ENCODE measurements at places on chromosomes 7 and 10. TPM values are rescaled to one million over a fixed set of nuclear protein-coding genes. Genes with fewer than 3 reads are reported as not detected.

KCNH2 gene
- 97.3 TPM for total RNA-seq

DNA sequence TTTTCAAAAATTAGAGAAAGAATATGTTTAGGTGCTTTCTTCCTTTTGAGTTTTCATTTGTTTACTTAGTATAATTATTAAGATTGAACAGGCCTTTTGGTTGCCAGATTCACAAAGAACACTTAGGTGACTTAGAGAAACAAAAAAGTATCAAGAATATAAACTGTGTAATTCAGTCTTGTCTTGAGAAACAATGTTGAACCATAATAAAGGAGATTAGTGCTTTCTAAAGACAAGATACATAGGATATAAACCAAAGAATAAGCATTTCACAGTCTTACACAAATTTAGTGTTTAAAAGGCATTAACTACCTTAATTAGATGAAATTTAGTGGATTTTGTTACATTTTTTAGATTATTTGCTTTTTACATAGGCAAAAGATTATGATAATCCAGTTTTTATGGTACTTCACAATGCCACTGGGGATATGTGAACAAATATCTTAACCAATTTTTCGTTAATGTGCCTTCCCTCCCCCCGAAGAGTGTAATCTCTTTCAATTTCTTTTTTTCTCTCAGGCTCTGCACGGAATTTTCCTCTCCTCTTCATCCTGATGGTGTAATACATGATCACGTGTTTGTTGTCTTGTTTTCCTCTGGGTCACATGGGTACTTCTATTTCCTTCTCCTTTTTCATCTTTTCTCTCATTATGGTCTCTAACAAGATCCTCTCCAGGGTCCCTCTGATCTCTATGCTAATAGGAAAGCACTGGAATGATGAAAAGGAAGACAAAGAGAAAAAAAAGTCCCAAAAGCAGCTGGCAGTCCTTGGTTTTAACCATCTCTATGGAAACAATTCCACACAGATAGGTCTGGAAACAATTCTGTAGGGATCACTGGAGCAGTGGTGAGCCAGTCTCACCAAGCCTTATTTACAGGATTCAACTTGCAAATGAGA is 3.7 kb upstream of the HNRNPH3 start:
- no peak for DNase-seq

ZNF727 gene
- 1.6 TPM for total RNA-seq

DNA sequence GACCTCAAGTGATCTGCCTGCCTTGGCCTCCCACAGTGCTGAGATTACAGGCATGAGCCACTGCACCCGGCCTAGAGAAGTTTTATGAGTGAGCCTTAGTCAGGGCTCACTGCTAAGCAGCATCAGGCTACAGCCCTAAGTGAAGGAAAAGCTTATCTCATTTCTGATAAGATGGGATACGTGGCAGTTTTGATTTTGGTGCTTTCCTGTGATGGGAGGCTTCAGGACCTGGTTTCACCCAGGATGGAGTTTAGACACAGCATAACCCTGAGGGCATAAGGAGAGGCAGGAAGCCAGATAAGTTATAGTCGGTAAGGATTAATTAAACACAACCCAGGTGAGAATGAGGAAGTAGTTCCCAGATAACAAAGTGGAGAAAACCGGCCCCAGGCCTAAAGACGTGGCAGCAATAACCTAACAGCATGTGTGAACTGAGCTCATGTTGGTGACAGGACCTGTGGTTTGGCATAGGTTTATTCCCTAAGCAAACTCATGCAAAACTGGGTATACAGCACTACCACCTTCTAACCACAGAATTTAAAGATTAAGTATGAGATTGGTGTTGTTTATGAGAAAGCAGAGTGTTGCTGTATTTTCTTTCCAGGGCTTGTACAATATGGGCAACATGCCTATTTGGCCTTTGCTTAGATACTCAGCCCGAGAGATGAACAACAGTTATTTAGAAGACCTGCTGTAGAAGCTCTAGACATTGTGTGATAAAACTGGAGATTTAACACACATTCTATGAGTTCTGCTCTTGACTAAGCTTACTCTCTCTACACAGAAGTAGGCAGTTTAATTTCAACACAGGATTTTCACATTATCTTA is 119.4 kb downstream of the COL28A1 start:
- no peak for DNase-seq

- no peak for DNase-seq
Measured at GRCh38 chr10:97991871-97992270, 38.5 kb downstream of the CRTAC1 start.

AKR1B15 gene
- total RNA-seq = not detected

DNA sequence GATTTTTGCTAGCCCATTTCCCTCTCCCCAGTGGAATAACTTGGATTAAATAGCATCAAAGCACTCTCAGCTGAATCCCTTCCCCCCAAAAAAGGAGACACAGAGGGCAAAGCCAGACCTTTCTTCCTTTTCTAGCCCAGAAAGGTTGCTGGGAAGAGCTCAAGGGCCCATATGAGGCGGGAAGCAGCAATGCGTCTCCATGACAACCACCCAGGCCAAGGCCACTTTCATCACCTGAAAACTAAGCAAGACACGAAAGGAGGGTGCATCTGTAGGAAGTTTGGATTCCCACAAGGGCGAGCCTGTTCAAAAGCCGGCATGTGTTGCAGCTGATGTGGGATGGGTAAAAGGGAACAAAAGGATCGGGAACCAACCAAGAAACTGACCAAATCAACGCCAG is 229.1 kb downstream of the PLXNA4 start:
- DNase-seq = no peak

GRCh38 chr10:1102416-1102815 is 46.2 kb downstream of the WDR37 start:
- no peak for DNase-seq

AZGP1 gene
- total RNA-seq = 94.1 TPM

TRIL gene
- total RNA-seq = 2.3 TPM

HOXA4 gene
- total RNA-seq = 0.14 TPM

GRCh38 chr10:46239993-46240683 is 46.7 kb upstream of the ANTXRL start:
- DNase-seq = no peak

GRCh38 chr10:113420733-113421675 is 131.8 kb upstream of the HABP2 start:
- DNase-seq = no peak

- no peak for DNase-seq
Measured at GRCh38 chr7:68529221-68529620, 1069.1 kb upstream of the AUTS2 start.

DNA sequence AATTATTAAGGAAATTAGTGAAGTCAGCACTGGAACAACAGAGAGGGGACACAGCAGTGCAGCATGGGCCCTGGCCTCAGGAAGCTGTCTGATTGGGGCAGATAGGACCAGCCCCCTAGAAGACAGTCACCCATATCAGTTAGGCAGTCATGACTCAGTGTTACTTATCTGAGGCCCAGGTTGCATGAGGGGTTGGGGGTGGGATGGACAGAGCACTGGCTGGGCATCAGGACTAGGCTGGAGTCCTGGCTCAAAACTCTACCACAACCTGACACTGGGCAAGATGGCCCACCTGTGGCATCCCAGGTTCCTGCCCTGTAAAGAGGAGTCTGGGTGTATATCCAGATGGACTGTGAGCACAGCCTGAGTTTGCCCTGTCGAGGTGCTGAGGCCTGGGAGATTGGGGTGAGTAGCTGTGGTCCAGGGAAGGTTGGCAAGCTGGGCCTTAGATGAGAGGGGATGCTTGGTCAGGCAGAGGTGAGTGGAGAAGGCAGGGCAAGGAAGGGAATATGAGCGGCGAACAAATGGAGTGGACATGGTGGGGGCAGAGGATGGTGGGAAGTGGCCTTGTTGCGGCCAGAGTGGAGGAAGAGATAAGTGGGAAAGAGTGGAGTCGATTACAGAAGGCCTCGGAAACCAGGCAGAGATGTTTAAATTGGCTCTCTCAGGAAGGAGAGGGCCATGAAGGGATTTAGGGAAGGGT is 37.5 kb downstream of the HK1 start:
- no peak for DNase-seq

- no peak for DNase-seq
Measured at GRCh38 chr7:15470825-15471668, 90.8 kb downstream of the AGMO start.

GRCh38 chr10:127986531-127987466 is 79.9 kb downstream of the PTPRE start:
- no peak for DNase-seq

- no peak for DNase-seq
Measured at GRCh38 chr10:129652021-129652420, 185.0 kb downstream of the MGMT start.

DNA sequence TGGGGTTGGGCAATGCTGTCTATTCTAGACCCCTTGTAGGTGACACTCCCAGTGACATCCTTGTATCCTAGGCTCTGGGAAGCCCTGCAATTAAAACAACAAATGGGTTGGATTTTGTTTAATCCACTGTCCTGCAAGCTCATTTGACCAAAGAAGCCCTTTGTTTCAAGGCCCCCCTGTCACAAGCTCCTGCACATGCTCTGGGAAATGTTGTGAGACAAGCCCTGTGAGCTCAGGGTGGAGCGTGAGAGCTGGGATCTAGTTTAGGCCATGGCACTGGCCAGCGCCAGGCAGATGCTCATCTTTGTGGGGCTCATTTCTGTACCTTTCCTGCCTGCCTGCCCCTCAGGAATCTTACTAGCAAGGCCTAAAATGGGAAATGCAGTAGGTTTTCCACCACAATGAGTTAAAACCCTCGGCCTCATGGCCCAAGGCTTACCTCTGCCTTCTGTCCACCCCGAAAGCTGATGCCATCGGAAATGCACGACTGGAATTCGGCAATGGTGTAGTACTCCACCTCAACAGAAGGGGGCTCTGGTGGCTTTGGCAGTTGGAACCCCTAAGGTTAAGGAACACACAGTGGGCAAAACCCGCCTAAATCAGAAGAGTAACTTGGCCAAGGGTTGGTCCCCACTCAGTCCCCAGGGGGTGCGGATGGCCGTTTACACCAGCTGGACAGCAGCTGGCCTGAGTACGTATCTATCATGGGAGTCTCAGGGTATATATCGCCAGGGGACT is 112.0 kb downstream of the NEURL1 start:
- DNase-seq = no peak

GRCh38 chr10:12974078-12974477 is 27.4 kb downstream of the CCDC3 start:
- no peak for DNase-seq

DNA sequence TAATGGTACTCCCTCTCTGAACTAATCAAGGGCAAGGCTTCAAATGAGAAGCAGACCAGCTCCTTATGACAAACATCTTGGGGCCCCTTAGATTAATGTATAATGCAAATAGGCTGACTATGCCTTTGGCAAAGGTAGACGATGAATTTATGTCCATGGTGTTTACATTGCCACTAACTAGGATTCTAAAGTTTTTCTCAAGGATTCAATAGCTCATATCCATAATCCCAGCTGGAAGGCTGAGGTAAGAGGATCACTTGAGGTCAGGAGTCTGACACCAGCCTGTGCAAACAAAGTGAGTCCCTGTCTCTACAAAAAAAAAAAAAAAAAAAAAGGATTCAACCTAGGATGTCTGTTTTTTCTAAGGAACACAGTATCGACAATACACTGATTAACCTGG is 96.5 kb downstream of the ORC5 start:
- no peak for DNase-seq

- no peak for DNase-seq
Measured at GRCh38 chr7:24572016-24572392, 1.2 kb upstream of the PALS2 start.

DNA sequence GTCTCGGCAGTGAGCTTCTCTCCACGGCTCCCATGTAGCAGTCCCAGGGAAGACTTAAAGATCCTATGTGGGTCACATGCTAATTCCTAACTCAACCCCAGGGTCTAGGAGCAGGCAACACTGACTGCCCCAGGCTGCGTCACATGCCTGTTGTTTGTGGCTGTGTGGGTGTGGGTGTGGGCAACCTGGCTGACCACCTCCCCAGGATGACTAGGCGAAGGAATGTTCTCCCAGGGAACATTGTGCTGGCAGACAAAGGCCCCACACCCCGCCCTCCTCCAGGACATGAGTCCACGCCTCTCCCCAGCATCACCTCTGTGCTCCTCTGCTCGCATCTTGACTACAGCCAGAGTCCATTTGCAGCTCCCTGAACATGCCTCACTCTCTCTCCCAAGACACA is 30.3 kb downstream of the SLC29A3 start:
- DNase-seq = no peak

- no peak for DNase-seq
Measured at GRCh38 chr10:31381766-31382316, 62.8 kb downstream of the ZEB1 start.

DNA sequence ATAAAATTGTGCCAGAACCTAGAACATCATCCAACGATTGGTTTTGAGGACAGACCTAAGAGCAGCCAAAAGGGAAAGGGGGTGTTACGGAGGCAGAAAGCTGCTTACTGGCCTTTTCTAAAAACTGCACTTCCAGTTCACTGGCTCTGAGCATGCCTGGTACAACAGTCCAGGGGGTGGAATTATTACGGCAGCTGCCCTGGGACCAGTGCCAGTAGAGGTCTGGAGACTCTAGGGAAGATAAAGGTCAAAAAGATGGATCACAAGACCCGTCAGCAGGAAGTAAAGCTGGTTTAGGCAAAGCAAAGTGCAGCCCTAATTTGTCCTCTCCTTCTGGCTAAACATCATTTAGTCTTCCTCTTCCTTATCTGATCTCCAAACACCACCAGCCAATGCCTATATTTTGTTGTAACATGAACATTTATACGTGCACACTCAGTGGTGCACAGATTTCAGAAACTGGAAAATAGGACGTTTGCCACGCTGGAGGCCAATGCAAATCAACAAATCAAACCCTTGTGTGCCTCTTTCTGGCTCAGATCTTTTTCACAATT is 216.4 kb upstream of the DPP6 start:
- no peak for DNase-seq

PTPRZ1 gene
- total RNA-seq = 0.41 TPM

UNCX gene
- not detected for total RNA-seq

DNA sequence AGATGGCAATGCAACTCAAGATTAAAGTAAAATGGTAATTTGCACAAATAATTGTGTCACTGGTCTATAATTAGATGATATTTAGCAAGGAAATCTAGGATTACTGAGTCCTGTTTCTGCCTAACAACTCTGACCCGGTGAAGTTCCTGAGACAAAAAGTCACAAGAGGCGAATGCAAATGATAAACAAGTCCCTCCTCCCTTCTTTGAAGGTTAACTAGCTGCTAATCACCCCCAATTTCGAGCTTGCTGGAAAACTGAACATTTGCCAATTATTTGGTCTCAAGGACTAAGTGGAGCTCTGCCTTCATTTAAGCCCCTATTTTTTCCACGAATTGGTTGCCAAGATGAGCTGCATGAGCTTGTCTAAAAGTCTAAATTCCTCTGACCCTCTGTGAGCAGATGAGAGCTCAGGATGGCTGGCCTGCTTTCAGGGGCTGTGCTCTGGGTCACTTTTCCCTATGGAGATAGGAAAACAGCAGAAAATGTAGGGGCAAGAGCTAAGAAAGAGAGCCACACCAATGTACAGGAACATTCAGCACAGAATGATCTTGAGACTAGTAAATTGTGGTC is 127.3 kb downstream of the MBL2 start:
- no peak for DNase-seq

DNA sequence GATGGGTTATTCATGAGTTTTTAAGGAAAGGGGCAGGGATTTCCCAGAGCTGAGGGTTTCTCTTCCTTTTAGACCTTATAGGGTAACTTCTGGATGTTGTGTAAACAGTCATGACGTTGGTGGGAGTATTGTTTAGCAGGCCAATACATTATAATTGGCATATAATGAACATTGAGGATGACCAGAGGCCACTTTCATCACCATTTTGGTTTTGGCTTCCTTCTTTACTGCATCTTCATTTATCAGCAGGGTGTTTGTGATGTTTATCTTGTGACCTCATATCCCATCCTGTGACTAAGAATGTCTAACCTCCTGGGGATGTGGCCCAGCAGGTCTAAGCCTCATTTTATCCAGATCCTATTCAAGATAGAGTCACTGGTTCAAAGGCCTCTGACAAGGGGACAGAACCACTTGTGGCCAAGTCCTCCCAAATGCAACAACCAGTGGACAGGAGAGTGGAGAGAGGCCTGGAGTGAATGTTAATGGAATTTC is 77.3 kb upstream of the RPA3 start:
- DNase-seq = no peak

Measured in Right ventricle myocardium inferior (tissue), 1 donor.